ENCODE measurements at places on chromosomes 3 and 15.

DNA sequence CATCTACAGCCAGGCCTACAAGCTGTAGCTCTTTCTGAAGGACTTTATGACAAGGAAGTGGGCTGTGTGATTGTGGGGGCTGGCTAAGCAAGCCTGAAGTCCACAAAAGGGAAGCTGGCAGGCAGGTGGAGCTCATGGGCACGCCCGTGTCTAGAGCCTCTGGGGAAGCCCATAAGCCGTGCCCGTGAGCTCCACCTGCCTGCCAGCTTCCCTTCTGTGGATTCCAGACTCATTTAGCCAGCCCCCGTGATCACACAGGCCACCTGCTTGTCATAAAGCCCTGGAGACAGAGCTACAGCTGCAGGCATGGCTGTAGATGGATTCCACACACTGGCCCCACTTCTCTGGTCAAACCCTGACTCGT, 15.2 kb downstream of the EFCC1 start:
- no peak for DNase-seq

GRCh38 chr15:57352535-57353316, 23.6 kb upstream of the CGNL1 start:
- no peak for DNase-seq

- no peak for DNase-seq
Measured at GRCh38 chr3:48226939-48227338, 3.6 kb downstream of the CAMP start.

- no peak for DNase-seq
Measured at GRCh38 chr15:84842781-84843180, 25.6 kb downstream of the ALPK3 start.

DNA sequence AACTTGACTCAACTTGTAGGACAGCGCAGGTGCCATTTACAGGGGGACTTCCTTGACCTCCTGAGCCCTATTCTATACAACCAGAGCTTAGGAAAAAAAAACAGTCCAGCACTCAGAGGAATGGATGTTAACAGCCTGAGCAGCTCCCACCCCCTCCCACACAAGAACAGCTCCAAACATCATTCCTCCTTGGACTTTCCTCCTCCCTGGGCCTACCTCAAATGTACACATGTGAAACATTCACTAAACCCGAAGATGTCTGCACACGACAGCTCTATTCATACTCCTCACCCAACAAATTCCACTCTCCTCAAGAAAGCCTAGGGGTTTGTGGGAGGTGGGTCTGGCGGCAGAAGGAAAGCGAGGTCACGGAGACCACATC, 503 bp upstream of the ATRIP start:
- DNase-seq = no peak

GRCh38 chr3:170745211-170745718, 124.7 kb downstream of the RPL22L1 start:
- DNase-seq = no peak

DNA sequence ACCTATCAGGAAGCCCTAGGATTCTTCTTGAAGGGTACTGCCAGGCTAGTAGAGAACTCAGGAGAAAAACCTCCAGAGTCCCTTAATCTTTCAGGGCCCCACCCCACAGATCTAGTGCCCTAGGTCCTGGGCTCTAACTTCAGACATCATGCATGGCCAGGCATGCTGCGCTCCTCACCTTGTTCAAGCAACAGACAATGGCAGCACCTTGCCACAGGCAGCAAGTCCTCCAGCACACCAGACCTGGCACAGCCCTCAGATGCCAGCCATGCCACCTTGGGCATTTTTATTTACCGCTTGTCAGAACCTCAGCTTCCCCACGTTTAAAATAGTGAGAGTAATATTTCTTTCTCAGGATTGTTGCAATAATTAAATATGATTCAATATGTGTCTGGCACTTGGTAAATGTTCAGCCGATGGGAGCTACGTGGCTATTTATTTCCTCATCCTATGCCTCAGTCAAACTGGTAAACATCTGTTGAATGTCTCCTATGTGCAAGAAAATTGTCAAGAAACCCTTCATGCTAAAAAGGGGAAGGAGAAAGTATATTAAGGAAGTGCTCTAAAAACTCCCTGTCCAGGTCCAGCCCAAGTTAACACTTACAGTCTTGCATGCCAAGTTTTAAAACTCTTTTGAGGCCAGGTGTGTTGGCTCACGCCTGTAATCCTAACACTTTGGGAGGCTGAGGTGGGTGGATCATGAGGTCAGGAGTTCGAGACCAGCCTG, 14.5 kb upstream of the CCR1 start:
- no peak for DNase-seq

DNA sequence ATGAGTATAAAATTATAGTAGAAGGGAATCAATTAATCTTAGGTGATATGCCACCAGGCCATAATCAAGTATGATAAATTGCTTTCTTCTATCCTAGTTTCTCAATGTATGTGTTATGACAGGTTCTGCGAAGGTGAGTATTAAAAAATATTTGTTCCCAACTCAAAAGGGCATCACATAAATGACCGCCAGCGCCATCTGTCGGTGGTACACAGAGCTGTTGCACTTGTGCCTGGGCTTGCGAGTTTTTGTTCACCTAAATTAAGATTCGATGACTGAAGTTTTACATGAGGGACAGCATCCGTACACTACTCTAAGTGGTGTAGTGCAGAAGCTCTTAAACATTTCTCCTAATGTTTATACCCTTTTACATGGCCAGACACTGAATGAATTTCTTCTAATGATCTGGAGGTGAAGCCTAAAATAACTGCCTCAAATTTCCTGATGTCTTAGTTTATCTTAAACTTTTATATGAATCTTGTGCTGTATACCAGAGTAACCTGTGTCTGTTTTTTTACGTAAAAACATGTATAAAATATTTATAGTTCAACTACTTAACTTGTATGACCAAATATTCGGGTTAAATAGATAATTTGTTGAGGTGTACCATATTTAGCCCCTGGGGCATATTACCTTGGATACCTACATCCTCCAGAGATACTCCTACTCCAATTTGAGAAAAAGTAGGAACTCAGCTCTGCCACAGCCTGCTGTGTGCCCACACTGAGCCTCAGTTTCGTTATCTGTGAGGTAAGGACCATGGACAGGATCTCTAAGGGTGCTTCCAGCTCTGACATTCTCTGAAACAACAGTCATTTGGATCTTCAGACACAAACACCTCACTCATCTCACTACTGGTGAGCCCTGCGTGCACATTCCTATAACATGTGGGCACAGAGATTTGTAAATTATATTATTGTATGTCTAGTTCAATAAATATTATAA, 365.6 kb downstream of the MAGI1 start:
- DNase-seq = peak; percentile 86

- DNase-seq = no peak
Measured at GRCh38 chr3:57409471-57409870, 117.0 kb upstream of the ASB14 start.

DNA sequence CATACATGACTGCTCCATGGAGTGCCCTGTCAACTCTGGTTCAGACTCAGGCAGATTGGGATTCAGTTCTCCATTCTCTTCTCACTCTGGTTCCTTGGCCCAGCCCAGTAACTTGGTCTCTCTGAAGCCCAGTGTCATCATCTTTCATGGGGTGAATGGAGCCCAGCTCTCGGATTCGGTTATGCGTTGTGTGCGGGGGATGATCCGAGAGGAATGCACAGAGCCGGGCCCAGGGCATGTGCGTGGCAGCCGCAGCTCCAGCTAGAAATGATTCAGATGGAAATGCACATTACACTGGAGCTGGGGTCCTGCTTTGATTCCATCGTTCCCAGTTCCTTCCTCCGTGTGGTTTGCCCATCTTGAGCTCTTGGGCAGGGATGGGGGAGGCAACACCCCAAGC, 189.4 kb downstream of the FEZF2 start:
- DNase-seq = no peak

DNA sequence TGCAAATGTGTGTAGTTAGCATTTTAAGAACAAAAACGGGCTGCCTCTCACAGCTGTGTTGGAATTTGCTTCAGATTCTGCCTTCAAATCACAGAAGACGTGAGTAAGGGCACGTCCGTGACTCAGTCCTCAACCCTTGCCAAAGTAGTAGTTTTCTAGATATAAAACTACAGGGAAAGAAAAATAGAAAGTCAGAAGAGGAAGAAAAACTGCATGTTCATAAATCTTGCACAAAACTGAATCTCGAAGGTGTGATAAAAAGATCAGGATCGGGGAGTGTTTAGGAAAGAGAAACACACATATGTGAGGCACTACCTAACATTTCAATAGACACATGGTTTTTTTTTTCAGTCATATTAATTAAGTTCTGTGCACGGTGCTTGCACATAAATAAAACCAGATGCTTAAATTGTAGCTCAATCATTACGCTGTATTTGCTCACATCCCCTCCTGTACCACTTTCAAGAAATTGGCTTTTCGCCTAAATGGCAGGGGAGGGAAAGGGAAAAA, 71.7 kb downstream of the P3H2 start:
- DNase-seq = peak; percentile 49

DNA sequence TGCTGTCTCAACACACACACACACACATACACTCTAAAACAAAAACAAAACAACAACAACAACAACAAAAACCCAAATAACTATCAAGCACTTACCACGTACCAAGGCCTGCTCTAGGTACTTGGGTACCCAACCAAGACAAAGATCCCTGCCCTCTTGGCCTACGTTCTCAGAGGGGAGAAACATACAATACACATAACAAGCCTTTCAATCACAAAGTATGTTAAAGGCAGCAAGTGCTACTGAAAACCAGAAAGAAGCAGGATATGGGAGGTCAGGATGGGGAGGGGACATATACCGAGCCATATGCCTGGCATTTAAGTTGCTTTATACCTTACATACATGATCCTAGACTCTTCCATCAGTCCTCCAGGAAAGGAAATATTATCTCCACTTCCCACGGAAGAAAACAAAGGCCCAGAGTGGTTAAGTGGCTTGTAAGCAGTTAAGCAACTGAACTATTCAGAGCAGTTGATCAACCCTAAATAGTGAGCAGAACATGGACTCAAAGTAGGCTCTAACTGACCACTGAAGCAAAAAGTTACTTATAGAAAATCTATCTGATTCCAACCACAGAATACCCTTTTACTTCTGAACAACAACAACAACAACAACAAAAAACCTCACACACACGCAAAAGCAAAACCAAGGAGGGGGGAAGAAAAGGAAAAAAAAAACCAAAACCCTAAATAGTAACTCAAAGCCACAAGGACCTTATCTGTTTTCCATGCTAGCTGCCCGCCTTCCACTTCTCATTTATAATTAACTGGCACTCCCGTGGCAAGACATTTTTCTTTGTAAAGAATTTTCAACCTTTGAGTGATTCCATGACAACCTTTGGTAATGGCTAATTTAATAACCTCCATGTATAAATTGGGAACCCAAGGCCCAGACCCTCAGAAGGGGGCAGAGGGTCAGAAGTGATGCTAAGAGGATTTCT, 21.0 kb downstream of the PRICKLE2 start:
- DNase-seq = no peak

DNA sequence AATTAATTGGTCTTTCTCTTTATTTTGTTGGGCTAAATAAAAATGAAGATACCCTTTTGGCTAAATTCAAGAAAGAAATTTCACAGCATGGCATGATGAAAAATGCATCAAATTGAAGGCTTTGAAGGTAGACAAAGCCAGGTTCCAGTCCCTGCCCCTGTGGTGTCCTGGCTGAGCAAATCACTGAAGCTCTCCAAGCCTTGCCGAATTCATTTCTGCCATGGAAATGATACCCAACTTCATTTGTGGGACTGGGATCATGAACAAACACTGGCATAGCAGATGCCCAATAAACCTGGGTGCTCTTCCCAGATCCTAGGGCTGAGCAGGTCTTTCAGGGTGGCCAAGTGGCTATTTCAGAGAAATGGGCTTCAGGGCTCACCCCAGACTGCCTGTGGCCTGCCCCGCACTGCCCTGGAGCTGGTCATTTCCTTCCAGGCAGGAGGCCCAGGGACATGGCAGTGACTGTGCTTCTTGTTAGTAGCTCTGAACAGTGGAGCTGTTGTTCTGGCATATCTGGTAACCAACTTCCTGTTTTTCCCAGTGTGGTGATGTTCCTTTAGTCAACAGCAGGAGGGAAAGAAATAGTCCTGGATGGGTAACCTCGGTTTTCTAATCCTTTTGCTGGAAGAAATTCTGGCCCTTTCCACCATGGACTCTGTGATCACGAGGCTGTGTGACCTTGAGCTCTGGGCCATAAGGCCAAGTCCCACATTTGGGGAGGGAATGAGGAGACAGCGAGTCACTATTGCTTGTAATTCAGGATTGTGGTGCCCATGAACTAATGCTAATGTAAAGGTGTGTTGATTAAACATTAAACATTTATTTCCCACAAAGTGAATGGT, 47.6 kb downstream of the CTDSPL start:
- no peak for DNase-seq

DNA sequence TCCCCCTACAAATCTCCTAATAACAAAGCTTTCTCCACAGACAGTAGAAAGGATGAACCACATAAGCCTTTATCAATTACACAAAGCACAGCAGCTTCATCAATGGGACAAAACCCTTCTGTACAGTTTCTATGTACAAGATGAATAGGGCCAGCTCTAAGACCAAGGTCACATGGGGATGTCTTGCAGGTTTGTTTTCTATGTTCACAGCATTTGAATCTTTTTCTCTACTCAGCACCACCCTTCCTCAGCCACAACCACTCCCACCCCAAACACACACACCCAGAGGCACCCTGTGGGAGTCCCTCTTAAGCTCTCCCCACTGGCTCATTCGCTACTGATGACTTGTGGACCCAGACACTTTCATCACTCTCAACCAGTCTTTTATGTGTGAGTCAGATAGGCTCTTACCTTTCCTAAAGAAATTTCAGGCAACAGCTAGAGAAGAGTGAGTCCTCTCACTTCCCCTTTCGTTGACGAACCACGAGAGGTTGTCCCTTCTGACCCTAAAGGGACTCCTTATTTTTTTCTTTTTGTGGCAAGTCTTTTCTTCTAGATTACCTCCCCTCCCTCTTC, 57.9 kb downstream of the ARHGAP31 start:
- no peak for DNase-seq

DNA sequence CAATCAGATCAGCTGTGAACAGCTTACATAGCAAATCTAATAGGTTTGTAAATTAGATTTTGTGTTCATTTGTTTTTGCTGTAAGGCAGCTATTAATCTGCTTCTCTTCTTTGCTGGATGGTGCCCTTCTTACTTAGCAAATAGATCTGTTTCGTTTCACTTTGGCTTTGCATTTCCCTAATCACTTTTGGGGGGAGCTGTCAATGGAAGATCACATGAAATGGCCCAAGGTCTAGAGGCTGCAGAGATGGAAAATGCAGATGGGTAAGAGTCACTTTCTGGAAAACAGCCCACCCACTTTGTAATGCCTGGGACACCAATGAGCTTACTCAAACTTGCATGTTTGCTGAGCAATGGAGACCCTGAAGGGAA, 36.4 kb downstream of the ST8SIA2 start:
- DNase-seq = no peak

- DNase-seq = no peak
Measured at GRCh38 chr3:48684480-48685143, 1.1 kb downstream of the NCKIPSD start.

- peak; percentile 56 for DNase-seq
Measured at GRCh38 chr3:183161552-183162336, 790 bp downstream of the LAMP3 start.

DNA sequence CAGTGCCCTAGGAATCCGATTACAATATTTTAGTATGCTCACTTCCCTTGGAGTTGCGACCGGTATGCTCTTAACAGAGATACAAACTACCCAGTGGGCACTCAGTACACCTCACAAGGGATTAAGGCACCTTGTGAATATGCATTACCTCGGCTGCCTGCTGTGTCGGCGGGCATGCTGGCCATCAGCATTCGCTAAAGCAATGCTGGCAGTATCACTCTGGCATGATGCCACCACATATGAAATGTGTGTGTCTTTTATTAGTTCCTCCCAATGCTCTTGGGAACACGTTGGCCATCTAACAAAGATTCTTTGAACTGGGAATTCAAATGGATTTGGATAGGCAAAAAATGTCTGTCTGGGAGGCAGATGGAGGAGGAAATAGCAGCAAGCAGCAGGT, 67.4 kb upstream of the FOXB1 start:
- DNase-seq = no peak
